CD8-positive, alpha-beta memory T cell (primary cell): ENCODE measurements at places on chromosomes 1 and 21.

DNA sequence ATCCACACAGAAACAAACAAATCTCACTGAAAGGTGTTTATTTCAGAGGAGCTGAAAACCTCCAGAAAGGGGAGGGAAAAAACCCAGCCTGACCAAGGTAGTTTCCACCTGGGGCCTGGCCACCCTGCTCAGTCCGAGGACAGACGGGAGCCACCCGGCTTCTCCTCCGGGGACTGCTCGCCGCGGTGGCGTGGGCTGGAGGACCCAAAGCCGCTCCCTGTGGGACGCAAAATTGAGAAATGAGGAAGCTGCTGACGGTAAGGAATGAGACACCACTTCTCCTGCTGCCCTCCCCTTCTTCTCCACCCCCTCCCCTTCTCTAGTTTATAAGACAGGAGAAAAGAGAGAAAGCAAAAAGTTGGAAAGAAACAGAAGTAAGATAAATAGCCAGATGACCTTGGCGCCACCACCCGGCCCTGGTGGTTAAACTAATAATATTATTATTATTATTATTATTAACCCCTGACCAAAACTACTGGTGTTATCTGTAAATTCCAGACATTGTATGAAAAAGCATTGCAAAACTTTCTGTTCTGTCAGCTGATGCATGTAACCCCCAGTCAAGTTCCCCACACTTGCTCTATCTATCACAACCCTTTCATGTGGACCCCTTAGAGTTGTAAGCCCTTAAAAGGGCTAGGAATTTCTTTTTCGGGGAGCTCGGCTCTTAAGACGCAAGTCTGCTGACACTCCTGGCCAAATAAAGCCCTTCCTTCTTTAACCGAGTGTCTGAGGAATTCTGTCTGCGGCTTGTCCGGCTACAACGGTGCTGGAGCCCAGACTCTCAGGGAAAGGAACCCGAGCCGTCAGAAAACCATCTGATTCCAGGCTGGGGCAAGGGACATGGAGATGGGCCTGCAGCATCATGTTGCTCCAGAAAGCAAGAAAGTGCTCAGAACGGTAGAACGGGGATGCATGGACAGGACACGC is 12.5 kb downstream of the ITGB2 start:
- DNase-seq: no peak

- no peak for DNase-seq
These were observed 6.9 kb downstream of the PLA2G2D start for GRCh38 chr1:20112279-20113000.

DNA sequence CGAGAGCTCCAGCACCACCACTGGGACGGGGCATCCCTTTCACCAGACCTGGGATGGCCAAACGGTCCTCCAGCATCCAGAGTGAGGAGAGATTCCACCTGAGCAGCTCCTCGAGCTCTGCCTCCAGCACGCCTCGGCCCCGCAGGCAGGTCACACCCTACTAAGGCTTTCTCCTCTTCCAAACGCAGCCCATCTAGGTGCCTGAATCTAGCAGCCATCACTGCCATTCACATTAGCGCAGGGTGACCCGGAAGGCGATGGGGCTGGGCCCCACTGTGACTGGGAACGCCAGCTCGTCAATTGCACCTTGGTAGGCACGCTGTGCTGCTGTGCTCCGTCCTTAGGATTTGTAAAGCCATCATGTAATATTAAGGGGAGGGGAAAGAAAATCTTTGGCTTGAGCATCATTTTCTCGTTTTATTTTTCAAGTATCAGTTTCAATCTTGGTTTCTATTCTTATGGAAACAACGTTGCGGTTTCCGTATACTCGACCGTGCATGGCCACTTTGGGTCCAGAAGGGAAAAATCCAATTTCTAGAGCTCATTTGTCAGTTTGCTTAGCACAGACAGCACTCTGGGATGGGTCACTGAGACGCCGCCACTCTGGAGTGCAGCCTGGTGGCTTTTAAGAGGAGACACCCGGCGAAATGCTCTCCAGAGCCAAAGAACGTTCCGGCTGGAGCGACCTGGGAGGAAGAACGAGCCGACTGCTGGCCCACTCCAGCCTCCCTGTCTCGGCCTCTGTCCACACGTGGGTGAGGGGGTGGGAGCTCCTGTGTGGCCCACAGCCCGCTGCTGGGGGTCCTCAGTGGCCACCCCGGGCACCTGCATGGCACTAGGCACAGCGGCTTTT is 173.6 kb downstream of the PRDM16 start:
- DNase-seq: no peak

DNA sequence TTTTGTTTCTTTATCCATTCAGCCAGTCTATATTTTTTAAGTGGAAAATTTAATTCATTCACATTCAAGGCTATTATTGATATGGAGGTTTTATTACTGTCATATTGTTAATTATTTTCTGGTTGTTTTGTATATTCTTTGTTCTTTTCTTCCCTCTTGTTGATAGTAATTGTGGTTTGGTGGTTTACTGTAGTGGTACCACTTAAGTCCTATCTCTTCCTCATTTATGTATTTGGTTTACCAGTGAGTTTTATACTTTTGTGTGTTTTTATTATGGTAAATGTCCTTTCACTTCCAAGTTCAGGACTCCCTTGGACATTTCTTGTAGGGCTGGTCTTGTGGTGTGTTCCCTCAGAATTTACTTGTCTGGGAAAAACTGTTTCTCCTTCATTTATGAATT is 28.1 kb upstream of the PM20D1 start:
- no peak for DNase-seq

GRCh38 chr21:44539046-44539445 is 949 bp downstream of the KRTAP10-1 start:
- DNase-seq: no peak

- peak; percentile 14 for DNase-seq
These were observed at the start of gene SLC37A1 for GRCh38 chr21:42513151-42513984. TSS of gene SLC37A1 (plus strand) at chr21:42513852. CDS start at chr21:42518455, 4,603 bp downstream.

GRCh38 chr1:59156051-59156450 is 140.8 kb upstream of the FGGY start:
- no peak for DNase-seq

DNA sequence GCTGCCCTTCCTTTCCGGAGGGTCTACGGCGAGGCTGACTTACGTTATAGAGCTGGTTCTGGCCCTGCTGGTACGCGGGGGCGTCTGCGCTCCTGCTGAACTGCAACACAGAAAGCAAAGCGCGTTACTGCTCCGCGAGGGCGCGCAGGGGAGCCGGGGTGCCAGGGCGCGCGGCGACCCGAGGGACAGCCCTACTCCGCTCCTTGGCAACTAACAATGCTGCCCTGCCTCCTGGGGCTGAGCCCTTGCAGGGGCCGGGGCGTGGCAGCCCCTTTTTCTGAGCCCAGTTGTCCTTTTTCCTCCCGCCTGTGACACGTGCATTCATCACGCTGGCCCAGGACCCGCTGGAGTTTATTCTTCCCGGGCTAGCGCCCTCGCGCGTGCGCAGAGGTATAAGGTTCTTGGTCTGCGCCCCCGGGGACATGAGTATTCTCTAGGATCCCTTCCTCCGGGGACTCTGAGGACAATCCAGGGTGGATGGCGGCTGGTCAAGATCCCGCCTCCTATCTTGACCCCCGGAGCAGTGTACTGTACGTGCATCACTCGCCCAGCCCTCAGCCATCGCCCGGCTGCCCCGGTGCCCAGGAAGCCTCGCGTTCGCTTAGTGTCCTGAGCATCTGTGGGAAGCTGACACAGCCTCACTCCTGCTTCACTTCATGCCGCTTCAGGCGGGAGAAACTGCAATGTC is 78.9 kb downstream of the CD247 start:
- DNase-seq: peak; percentile 54

- DNase-seq: no peak
These were observed 107.0 kb downstream of the SLC5A9 start for GRCh38 chr1:48329486-48329885.

DNA sequence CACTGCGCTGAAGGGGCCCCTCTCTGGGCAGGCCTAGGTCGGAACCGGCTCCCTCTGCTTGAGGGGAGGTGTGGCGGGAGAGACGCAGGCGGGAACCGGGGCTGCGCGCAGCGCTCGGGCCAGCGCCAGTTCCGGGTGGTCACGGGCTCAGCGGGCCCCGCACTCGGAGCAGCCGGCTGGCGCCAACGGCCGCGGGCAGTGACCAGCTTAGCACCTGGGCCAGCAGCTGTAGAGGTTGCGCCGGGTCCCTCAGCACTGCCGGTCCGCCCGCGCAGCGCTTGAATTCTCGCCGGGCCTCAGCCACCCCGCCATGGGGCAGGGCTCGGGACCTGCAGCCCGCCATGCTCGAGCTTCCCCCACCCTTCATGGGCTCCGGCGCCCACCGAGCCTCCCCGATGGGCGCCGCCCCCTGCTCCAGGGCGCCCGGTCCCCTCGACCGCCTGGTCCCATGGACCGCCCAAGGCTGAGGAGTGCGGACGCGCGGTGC is 254.6 kb downstream of the COL11A1 start:
- no peak for DNase-seq

DNA sequence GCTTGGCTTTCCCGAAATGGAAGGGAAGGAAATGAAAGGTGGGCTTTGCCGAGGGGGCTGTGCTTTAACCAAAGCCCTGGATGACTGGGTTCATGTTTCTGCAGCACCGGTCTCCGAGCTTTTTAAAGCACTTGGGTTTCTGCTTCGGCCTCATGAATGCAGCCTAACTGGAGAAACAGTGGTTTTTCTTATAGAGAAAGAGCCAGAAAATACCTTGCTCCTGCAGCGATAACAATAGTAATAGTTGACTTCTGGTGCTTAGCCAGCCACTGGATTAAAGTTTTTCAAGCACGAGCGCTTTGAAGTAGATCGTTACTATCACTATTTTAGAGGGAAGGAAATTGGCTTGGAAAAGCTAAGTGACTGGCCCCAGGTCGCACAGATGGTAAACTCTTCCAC is 500 bp upstream of the DOCK7 start:
- DNase-seq: no peak

GRCh38 chr1:190563230-190563629 is 85.6 kb upstream of the BRINP3 start:
- DNase-seq: no peak

GRCh38 chr1:175408986-175409385 is 216.4 kb upstream of the KIAA0040 start:
- DNase-seq: no peak

GRCh38 chr1:42692461-42692860 is 10.2 kb downstream of the YBX1 start:
- DNase-seq: no peak

GRCh38 chr1:31054349-31054748 is 11.2 kb downstream of the PUM1 start:
- DNase-seq: no peak

DNA sequence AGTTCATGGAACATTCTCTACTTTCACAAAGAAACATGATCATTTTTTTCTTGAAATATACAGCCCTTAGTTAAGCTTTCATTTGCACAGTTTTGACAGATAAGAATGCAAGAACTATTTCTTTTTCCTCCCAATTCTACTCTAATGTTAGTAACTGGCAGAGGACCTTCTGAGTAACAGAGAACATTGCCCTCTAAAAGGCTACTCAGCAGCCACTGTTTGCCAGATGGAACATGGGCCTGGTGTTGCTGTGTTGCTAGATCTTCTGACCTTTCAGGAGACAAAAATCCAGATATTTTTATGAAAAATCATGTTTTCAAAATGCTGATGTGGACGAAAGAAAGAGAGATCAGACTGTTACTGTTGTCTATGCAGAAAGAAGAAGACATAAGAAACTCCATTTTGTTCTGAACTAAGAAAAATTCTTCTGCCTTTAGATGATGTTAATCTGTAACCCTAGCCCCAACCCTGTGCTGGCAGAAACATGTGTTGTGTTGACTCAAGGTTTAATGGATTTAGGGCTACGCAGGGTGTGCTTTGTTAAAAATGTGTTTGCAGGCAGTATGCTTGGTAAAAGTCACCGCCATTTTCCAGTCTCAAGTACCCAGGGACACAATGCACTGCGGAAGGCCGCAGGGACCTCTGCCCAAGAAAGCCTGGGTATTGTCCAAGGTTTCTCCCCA is 2.9 kb upstream of the PRDX6 start:
- DNase-seq: no peak

DNA sequence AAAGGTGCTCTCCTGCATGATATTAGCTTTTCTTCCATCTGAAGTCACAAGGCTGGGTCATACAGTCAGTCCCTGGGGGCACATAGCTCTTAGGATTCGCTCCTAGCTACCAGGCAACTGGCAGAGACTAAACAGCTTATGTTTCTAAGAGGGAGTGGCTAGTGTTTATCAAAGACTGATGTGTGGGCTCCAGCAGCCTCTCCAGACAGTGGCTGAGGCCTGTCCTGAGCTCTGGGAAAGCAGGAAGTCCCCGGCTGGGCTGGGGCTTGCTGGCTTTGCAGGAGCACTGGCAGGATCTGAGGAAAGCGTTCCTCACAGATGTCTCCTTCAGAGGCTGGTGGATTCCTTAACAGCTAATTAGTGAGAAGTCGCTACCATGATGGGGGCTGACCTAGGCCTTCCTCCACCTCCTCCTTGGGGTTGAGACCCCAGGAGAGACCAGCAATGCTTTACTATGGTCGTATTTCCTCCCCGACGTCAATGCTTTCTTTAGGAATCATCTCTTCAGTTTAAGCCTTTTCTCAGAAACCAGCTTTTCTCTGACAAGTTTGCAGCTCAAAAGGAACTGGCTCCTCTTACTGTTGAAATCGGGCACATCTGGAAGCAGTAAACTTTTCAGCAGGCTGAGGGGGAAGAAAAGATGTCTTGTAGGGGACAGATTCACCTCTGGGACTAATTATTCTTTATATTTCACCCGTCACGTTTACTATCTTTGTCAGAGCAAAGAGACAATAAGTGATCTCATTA is 33.5 kb upstream of the HHAT start:
- no peak for DNase-seq

- no peak for DNase-seq
These were observed 254.8 kb upstream of the PLXNA2 start for GRCh38 chr1:208499026-208499425.

DNA sequence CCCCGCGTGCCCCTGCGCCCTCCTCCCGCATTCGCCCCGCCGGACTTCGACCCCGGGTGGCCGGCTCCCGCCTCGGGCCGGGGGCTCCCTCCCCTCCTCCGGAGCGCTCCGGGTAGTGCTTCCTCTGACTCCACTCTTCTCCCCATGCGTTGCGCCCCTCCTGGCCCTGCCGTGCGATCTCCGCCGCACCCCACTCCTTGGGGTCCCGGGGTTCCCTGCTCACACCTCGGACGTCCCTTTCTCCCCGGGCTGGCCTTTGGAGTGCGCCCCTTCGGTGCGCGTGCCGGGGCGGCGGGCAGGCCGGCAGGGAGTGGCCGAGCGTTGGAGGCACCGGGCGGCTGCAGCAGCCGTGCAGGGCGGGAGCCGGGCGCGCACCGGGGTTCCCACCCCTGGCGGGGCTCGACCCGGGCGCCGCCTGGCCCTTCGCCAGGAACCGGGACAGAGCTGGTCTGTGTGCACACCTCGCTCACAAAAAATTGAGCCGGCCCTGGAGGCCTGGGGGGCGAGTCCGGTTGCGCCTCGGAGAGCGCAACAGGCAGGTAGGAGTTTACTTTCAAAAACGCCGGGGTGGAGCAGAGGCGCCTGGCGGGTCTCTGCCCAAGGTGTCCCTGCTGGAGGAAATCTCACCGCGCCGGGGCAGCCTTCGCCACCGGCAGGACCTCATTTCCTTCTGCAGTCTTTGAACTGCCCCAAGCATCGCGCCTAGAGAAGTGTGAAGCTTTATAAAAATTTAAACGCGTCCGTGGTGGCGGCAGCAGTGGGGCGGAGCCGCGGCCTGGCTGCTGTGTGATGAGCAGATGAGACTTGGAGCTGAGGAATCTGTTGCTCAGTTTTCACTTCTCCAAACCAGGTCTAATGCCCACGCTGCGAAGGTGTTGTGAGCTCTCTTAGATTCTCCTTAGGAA is 650 bp downstream of the VANGL1 start:
- no peak for DNase-seq
